ENCODE measurements at places on chromosomes 11 and 22.

- DNase-seq = no peak
Observed at GRCh38 chr11:113578033-113578380, 102.8 kb upstream of the DRD2 start.

- no peak for DNase-seq
Observed at GRCh38 chr11:69375316-69376154, 81.6 kb downstream of the MYEOV start.

DNA sequence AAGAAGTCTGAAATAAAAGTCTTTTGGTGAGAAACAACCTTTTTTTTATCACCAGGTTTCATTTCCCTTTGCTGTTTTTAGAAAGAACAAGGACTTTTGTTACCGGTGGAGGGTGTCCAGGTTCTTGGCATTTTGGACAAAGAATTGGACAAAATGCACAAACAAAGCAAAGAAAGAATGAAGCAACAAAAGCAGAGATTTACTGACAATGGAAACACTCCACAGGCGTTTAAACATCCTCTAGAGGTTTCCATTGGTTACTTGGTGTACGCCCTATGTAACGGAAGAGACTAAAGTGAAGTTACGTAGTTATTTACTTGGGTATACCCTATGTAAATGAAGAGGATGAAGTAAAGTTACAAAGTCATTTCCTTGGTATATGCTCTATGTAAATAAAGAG lies 1487.0 kb downstream of the LRRC4C start:
- no peak for DNase-seq

DNA sequence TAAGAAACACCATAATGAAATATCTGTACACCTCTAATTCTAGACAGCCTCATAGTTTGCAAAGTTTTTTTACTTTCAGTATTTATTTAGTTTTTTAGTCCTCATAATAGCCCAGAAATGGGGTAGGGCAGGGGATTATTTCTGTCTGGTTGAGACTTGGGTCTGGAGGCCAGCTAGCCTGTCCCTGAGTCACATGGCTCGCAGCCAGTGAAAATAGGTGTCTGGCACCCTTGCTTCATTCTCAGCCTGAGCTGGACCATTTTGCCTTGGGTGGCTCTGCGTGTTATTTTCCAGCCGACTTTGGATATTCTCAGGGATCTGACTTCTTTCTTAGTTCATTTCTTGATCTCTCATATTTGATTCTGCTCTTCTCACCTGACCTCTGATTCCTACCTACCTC lies 123.9 kb upstream of the NARS2 start:
- DNase-seq = no peak

- DNase-seq = no peak
Observed at GRCh38 chr22:44901301-44901700, 108.5 kb downstream of the PHF21B start.

GRCh38 chr22:41939981-41940831 lies 6.7 kb downstream of the CENPM start:
- DNase-seq = peak; percentile 98
